ENCODE measurements at places on chromosomes 3 and 15. TPM values are rescaled to one million over a fixed set of nuclear protein-coding genes. Genes with fewer than 3 reads are reported as not detected.

The ASB14 gene
- not detected for polyA plus RNA-seq

The ACTRT3 gene
- 1.2 TPM for polyA plus RNA-seq

The FYCO1 gene
- 8.4 TPM for polyA plus RNA-seq

The CPNE4 gene
- 0.23 TPM for polyA plus RNA-seq

The NCKIPSD gene
- 10.2 TPM for polyA plus RNA-seq

The SPINK8 gene
- polyA plus RNA-seq = not detected

The DAPK2 gene
- polyA plus RNA-seq = 27.7 TPM

The OR5H14 gene
- polyA plus RNA-seq = not detected

The CLDN16 gene
- not detected for polyA plus RNA-seq

The TRH gene
- 0.03 TPM for polyA plus RNA-seq

The CD80 gene
- 1.2 TPM for polyA plus RNA-seq

The HRG gene
- polyA plus RNA-seq = not detected

The ARL8B gene
- 36.5 TPM for polyA plus RNA-seq

The GUCA1C gene
- polyA plus RNA-seq = not detected

The ITGA11 gene
- 0.71 TPM for polyA plus RNA-seq

The DAZL gene
- not detected for polyA plus RNA-seq

The TTLL13 gene
- not detected for polyA plus RNA-seq

The RETNLB gene
- polyA plus RNA-seq = 86.0 TPM

The TGM4 gene
- not detected for polyA plus RNA-seq

The RBM15B gene
- polyA plus RNA-seq = 19.5 TPM

The SKOR1 gene
- polyA plus RNA-seq = not detected

The IL12A gene
- 0.79 TPM for polyA plus RNA-seq

The TARS3 gene
- polyA plus RNA-seq = 2.3 TPM

The AGTR1 gene
- 1.2 TPM for polyA plus RNA-seq

The COL7A1 gene
- 1.4 TPM for polyA plus RNA-seq

The GOLGA8S gene
- polyA plus RNA-seq = not detected

The SACM1L gene
- polyA plus RNA-seq = 23.7 TPM

The SNX22 gene
- polyA plus RNA-seq = 0.23 TPM

The GPR62 gene
- not detected for polyA plus RNA-seq

Data from sigmoid colon (tissue), 7 donors.